Osteoblast (primary cell): ENCODE measurements at places on chromosomes 3 and 15.

DNA sequence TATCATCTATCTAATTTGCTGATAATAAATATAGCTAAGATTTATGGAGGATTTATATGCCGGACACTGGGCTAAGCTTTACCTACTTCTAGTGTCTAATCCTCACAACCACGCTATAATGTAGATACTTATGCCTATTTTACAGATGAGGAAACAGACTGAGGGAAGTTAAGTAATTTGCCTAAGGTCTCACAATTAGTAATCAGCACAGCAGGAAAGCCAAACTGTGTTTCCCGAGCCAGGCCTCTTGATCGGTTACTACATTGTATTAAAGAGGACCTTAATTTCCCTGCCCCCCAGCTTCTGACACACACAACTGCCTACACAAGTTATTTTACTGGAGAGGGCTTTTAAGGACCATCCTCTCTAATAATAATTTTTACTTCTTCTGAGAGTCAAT is 40.9 kb downstream of the ONECUT1 start:
- DNase-seq: no peak

- peak; percentile 58 for DNase-seq
Measured at GRCh38 chr3:50632450-50632849, 15.5 kb downstream of the MAPKAPK3 start.

- DNase-seq: no peak
Measured at GRCh38 chr3:15708882-15709677, 88.7 kb downstream of the ANKRD28 start.

DNA sequence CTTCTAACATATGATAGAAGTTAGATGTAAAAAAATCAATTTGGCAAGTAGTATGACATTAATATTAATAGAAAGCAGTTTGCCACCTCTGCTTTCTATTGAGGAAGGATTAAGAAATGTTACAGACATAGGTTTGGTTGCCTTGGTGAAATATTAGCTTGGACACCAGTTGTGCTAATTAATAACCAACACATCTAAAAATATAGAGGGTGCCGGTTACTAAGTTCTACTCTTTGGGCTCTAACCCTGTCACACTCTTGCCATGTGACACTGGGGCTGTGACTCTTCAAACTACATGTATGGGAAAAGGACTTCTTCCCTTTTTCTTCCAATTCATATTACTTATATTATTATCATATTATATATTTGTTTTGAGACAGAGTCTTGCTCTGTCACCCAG is 64.4 kb downstream of the TRIM71 start:
- DNase-seq: no peak

- DNase-seq: peak; percentile 80
Measured at GRCh38 chr3:24145981-24146822, 201.1 kb downstream of the NR1D2 start.

- no peak for DNase-seq
Measured at GRCh38 chr3:189726277-189726676, 95.1 kb downstream of the TP63 start.

GRCh38 chr3:58540176-58540858 is 3.3 kb upstream of the ACOX2 start:
- no peak for DNase-seq

- DNase-seq: no peak
Measured at GRCh38 chr3:141391298-141391990, 23.1 kb downstream of the ZBTB38 start.

DNA sequence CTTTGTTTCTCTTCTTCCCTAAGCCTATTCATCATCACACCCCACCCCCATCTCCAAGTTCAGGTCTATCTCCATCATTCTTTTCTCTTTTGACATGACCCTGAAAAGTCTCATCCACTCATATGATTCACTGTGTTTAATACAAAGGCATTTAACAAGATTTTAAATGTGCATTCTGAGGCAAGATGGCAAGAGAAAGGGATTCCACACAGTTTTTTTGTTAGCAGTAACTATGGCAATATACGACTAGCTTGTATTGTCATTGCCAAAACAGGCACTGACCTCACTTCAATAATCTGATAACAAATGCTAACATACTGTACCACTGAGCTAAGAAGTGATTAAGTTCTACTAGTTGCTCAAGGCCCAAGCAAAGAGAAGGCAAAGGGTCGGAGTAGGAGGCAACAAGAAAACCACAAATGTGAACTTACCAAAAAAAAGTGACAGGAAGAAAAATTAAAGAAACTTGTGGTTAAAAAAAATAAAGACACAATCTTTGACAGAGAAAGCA is 53.2 kb downstream of the FBN1 start:
- peak; percentile 79 for DNase-seq

GRCh38 chr3:51434746-51435327 is 43.8 kb downstream of the RBM15B start:
- no peak for DNase-seq

DNA sequence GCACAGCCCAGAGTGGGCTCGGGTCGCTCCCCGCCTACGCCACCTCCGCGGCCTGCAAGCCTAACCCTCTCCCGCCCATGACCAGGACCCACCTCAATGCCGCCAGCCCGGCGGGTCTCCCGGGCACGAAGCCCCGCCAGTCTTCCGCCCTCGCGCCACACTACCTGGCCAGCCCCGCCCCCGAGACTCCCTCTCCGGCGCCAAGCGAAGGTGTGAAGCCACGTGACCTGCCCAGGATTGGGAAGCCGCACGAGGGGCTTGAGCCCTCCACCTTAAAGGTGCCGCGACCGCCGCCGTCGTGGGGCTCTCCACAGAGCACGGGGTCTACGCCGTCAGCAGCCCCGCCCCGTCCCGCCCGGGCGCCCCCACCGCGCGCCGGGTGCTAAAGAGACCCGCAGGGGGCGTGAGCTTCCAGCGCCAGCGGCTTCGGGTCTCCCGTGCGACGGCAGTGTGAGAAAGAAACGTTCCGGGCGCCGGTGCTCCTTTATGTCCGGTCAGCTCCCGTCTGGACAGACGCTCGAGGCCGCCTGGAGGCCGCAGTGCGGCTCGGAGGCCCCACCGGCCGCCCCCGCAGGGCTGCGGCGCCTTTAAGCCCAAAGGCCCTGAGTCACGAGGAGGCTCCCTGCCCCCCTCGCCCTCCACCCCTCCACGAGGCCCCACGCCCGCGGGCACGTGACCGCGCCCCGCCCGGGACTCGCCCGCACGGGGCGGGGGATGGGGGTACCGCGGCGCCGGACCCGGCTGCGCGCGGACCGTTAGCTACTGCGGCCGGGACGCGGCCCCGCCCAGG is at the start of gene CPEB1:
CPEB1 (minus strand) TSS at position 319 of the 790 bp plus-strand sequence. CDS start 18,904 bp downstream, outside the sequence.
- peak; percentile 93 for DNase-seq

GRCh38 chr15:77107068-77107467 is 36.2 kb upstream of the TSPAN3 start:
- DNase-seq: peak; percentile 66

GRCh38 chr15:76575274-76575673 is 238.7 kb downstream of the ISL2 start:
- DNase-seq: no peak

DNA sequence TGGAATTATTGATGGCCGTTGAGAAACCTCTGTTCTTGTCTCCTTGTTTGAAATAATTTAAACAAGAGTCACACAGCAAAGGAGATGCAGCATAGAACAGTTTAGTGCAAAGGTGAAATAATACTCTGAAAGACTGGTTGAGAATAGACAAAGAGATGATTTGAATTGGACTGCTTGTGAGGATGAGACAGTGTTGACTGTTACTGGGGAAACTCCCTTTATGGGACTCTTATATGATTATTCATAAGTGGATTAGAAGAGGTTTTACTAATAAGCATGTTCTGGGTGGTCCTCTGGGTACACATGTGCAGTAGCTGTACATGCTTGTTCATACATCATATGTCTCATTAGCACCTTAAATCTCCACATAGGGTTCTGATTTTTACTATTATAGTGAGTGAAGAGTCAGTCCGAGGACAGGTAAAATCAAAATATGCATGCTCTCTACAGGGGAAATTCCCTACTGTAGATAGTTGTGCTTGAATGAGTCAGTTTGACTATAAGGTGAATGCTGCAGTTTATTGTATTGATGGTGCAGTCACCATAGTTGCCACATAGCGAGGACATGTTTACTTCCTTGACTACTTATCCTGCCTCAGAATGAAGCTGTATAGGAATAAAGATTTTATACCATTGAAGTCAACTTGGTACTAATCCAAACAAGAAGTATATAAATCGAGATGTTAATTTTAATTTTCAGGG is 498.7 kb downstream of the CNTN6 start:
- no peak for DNase-seq
